Neural crest cell (in vitro differentiated cells): ENCODE measurements at places on chromosomes 2 and 18. TPM values are rescaled to one million over a fixed set of nuclear protein-coding genes. Genes with fewer than 3 reads are reported as not detected.

- DNase-seq: peak; percentile 15
These were observed 46.2 kb upstream of the MGAT5 start for GRCh38 chr2:134207589-134208209.

DNA sequence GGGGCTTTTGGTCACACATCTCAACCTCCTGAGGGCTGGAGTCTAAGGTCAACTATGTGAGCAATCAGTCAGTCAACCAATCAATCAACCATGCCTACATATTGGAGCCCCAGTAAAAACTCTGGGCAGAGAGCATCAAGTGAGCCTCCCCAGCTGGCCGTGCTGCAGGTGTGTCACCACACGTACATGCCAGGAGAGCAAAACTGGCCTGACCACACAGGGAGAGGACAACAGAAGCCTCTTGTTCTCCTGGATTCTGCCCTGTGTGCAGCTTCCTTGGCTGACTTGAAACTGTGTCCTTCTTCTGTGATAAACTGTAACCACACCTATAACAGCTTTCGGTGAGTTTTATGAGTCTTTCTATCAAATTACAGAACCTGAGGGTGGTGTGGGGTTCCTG is 25.9 kb downstream of the GPR35 start:
- DNase-seq: no peak

DNA sequence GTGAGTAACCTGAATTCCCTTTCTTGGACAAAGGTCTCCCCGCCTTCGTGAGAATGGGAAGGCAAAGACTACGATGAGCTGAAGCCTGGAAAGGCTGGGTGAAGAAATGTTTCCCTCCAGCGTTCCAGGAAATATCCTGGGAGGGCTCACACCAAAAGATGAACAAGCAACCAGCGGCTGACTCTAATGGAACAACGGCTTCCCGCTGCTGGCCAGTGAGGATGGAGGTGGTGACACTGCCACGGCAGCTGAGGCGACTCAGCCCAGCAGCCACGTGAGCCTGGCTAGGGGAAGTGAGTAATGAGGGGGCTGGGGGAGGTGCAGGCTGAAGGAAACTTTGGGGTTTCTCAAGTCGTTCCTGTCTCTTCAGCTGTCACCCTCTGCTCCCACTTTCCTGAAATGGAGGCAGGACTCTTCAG is 105.0 kb upstream of the SMAD7 start:
- DNase-seq: no peak

- no peak for DNase-seq
These were observed 5.3 kb downstream of the MAP4K3 start for GRCh38 chr2:39431592-39432316.

ZNF236 gene
- total RNA-seq: 18.4 and 20.4 TPM in 2 replicates

DNER gene
- total RNA-seq: 4.0 and 4.1 TPM in 2 replicates

DNA sequence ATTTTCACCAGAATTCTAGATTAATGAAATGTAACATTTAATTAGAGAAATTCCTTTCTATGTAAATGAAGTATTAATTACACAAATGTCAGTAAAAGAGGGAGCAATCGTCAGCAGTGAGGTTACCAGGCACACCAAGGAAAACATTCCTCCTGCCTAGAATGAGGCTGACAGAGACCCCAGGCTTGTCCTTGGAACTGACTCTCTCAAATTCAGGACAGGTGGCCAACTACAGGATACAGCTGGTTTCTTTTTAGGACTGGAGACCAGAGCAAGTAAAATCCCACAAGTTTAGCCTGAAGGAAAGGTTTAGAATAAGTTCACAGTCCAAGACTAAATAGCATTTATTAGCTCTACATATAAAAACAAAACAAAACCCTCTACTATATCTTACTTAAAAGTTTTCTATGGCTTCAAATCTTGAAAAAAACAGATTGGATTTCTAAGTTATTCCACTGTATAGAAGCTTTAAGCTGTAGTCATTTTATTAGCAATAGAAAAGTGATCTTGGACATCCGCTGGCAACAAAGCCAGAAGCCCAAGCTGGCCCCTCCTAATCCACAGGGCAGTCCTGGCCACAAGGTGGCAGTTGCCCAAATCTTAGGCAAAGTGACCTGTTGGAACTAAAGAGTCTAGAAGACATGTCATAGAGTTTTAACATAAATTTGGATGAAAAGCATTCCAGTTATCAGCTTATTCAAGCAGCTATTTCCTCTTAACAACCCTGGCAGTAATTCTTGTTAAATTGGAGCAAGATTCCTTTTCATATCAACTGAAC is 81.0 kb downstream of the SP3 start:
- DNase-seq: no peak

- DNase-seq: no peak
These were observed 3.0 kb downstream of the SCG2 start for GRCh38 chr2:223598994-223599639.

COX5B gene
- total RNA-seq: 142 TPM in 2 replicates

GRCh38 chr2:109500910-109501309 is 112.9 kb downstream of the SEPTIN10 start:
- no peak for DNase-seq

DNA sequence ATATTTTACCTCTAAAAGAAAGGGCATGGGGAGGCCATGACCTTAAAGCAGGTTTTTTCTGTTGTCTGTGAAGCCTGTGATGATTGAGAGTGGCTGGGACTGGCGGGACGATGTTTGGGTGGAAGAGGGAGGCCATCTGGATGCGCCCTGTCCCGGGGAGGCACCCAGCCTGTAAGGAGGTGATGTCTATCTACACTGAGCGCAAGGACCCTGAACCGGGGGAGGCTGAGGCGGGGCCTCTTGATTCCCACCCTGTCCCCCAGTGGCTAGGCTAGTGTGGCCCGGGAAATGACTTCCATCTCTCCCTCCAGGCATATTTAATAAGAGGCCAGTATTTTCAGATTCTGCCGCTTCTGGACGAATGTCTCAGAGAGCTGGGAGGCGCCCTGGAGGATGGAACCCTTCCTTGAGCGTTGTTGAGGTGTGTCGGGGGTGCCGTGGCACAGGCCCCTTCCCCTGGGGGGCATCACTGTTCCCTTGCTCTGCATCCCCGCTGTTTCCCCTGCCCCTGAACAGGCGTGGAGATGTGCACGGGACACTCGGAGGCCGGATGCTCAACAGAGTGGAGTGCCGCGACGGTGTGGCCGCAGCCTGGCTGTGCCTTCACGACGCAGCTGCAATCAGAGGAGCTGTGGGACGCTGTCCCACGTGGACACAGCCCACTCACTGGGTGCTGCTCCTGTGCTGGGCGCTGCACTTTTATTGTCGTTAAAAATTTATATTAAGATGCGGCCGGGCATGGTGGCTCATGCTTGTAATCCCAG is 185.4 kb downstream of the LDLRAD4 start:
- DNase-seq: no peak

FTCDNL1 gene
- total RNA-seq: 1.5 and 1.6 TPM in 2 replicates

DNA sequence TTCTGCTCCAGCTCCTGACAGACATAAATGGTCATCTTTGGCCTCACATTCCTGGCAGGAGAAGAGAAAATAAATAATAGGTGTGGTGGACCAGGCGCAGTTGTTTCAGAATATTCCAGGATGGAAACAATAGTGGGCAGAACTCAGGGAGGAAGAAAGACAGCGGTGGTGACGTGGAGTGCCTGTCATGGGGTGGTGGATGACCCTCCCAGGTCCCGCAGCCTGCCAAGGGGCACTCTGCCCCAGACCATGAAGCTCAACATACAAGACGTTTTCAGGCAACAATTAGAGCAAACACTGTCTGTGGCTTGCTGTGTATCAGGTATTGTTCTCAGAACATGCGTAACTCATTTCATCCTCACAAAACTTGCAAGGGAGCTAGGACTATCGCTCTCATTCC is 50.9 kb downstream of the TFCP2L1 start:
- DNase-seq: no peak

CDH7 gene
- 6.3 and 7.3 TPM in 2 replicates for total RNA-seq

DNA sequence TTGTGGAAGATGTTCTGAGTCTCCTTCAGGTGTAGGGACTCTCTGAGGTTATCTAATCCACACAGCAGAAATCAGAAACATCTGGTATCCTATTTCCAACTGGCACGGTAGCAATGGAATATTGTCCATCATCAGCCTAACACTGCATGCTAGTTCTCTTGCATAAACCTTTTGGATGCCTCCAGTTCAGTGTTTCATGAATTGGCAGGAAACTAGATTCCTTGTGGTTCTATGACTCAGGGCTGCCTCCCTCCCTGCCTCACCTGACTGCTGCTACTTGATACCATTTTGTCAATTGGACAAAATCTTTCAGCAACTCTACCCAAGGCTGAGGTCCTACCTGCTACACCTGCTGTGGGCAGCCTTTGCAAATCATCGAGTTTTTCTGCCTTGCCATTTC is 130.9 kb downstream of the TPGS2 start:
- DNase-seq: no peak

DNA sequence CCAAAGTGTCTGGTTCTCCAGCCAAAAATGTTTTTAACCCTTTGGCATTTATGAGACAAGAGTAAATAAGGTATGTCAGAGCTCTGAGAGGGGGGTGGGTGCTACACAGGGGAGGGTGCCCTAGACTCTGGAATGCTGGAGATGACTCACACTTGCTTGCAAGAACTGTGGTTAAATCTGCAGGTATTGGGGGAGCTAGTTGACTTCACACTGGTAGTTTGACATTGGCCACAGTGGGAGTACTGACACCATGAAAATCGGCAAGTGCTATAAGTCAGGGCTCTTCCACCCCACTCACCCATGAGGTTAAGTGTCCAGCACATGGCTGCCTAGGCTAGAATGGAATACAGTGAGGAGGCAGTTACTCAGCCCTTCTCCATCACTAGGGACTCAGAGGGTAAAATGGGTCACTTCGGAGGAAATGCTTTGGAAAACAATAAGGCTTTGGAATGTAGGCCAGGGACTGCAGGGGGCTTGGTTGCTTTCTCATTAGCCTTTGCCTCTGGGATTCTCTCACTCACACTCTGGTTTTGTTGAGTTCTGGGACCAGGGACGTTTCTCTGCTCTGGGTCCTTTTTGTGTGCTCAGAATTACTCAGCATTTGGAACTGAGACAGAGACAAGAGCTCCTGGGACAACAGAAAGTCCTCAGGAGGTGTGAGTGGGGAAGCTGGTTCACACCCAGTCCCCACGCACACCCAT is 91.6 kb downstream of the ACKR3 start:
- DNase-seq: no peak
